ENCODE measurements at places on chromosomes 2 and 18.

DNA sequence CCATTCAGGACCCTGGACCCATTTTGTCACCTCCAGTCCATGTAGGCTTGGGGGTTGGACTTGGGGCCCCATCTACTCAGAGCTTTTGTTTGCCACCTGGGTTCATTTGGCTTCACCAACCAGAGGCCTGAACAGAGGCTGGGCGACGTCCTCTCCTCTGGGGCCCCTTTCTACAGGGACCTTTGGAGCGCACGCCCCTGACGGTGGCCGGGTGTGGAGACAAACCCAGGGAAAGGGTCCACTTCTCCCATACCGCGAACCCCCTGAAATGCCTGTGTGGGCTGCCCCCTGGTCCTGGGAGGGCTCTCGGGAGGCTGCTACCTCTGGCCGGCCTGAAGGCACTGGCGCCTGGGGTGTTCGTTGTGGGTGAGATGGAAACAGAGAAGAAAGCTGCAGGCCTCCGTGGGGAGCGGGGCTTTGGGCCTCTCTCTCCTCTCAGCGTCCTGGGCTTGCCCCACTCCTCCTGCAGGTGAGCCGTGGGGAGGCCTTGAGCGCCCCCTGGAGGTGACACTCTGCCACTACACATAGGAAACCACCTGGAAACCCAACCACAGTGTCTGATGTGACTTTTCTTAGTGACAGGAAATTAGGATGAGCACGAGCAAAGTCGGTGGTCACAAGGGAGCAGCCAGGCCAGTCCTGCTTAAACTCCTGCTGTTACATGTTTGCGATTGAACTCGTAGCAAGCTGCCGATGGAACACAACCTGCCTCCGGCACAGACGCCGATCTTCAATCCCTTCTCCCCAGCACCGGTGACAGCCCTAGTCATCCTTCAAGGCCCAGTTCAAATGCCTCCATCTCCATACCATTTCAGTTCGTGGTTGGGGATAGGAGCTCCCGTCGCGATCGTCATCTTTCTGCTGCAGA lies 12.0 kb upstream of the NTSR2 start:
- peak; percentile 68 for ATAC-seq

DNA sequence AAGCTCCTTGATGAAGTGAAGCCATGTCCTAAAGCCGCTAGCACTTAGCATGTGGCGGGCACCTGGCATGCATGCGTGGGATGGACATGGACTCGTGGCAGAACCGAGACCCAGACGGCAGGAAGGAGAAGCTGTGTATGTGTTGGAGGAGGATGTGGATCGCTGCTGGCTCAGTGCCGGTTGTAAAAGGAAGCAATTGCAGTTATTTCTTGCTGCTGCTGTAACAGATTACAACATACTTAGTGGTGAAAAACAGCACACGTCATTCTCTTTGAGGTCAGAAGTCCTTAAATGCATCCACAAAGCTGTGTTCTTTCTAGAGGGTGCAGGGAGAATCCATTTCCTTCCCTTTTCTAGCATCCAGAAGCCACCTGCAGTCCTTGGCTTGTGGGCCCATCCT lies 74.6 kb downstream of the AGAP1 start:
- no peak for ATAC-seq

- no peak for ATAC-seq
Measured at GRCh38 chr2:39483534-39483933, 46.4 kb upstream of the MAP4K3 start.

DNA sequence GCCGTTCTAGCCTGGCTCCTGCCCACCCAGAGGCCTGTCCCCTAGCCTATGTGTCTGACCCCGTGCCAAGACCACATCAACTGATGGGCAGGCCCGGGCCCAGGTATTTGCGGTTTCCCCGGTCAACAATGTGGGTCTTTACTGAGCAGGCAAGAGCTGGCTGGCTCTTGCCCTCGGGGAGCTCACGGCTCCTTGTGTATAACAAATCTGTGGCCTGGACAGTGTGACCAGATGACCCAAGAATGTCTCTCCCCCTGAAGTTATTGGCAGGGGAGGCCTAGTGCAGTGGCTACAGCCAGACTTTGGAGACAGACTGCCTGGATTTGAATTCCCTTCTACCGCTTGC lies 179.6 kb downstream of the KLHL29 start:
- peak; percentile 25 for ATAC-seq

GRCh38 chr18:37668971-37669747 lies 103.6 kb upstream of the CELF4 start:
- ATAC-seq: no peak

DNA sequence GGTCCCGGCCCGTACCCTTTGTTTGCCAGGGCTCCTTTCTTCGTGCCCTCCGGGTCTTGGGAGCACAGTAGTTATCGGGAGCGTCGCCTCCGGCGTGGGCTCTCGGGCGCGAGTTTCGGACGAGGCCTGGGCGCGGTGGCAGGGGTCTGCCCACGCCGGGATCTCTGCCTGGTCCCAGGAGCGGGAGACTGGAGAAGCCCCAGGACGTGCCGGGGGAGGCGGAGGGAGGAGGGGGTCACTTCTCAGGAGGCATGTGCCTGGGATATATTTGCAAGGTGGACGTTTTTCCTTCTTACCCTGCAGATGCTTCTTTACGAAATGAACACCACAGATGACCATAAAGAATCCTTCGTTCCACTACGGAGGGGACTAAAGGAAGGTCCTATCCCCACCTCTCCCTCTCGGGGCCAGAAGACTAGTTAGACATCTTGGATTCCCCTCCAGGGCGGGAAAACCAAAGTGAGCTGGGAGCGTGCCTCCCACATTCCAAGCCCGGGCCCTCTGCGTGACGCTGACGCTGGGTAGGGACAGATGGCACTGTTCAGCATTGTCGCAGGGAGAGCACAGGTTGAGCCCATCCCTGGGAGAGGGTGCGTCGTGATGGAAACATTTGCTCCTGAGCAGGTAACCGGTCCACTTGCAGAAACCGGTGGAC lies 483 bp upstream of the FHL2 start:
- no peak for ATAC-seq

GRCh38 chr18:35282353-35282752 lies 7.7 kb downstream of the ZSCAN30 start:
- ATAC-seq: peak; percentile 83

GRCh38 chr2:86315084-86315483 lies 22.3 kb downstream of the REEP1 start:
- no peak for ATAC-seq

DNA sequence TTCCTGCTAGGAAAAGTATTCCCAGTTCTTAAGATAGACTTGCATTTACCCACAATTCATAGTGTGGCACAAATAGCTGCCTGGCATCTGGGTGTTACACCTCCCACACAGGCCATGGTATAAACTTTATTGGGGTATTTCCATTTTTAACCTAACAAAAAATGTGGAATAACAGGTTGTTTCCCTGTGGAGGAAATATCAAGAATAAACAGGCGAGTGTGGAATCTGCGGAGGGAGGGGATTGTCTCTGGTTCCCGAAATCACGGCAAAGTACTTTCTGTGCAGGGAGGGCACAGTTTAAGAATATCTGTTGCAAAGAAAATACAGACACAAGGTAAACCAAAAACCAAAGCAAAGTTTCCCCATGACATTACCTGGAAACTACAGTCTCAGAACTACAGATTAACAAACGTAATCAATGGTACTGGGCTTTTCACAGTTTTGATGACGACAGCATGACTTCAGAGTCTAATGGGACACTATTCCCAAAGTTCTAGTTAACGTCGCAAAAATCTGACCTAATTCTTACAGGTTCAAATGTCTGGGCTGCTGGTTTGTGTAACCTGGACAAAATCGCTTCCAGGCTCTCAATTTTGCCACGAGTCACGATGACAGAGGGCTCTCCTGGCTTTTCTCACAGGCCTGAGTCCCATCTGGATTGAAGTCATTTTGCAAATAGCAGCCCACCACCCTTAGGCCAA lies 1.4 kb downstream of the STARD7 start:
- no peak for ATAC-seq

- ATAC-seq: no peak
Measured at GRCh38 chr18:22524783-22525182, 107.1 kb upstream of the CTAGE1 start.

- peak; percentile 34 for ATAC-seq
Measured at GRCh38 chr2:237752761-237753165, 45.8 kb upstream of the RBM44 start.

- ATAC-seq: no peak
Measured at GRCh38 chr2:6181926-6182325, 489.7 kb downstream of the SOX11 start.

DNA sequence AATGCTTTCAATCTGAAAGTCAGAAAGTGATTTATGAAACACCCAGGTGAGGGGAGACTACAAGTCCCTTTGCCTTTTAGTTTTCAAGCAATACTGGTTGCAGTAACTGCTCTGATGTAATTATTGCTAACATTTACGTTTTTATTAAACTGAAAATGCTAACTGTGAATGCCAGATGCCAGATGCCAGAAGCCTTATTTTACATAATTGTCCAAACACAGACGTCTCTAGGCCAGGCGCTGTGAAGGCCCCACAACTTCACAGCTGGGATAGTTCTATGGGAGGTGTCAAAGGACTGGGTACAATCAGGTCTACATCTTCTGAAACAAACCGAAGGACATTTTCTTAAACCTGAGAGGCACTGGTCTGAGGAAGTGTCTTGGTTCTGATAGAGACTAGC lies 27.5 kb upstream of the MSGN1 start:
- no peak for ATAC-seq

GRCh38 chr18:60292186-60292585 lies 80.4 kb downstream of the MC4R start:
- no peak for ATAC-seq

- ATAC-seq: no peak
Measured at GRCh38 chr2:231939022-231939421, 12.8 kb upstream of the NPPC start.

- ATAC-seq: no peak
Measured at GRCh38 chr18:55524353-55525073, 63.5 kb downstream of the TCF4 start.

DNA sequence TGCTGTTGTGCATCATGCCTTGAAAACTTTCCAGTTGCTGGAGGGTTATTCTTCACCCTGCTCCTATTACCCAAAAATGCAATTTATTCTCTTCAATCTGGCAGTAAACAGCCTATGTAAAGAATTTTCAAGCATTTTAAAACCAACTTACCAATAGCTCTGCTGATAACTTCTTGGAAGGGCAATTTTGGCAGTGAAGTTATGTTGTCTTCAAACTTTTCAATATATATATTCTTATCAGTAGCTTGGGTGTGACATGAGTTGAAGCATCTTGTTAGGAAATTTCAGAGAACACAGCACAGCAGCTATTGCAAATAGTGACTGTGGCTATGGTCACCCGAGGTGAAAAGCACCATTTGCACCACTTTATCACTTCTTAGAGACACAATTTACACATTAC lies 395.5 kb downstream of the STK39 start:
- ATAC-seq: no peak

DNA sequence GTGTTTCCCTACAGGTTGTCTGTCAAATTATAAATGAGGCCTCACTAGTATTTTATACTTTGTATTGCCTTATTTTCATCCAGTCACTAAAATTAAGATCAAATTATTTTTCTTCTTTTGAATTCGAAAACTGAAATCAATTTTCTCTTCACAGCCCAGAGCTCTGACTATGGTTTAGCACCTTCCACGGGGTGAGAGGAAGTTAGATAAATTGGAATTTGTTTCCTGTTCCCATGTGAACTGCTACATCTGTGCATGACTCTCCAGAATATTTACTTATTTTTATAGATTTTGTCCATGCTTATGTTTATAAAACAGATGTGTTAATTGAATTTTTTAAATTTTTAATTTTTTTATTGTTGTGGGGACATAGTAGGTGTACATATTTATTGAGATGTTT lies 656.5 kb downstream of the IRS1 start:
- ATAC-seq: no peak

DNA sequence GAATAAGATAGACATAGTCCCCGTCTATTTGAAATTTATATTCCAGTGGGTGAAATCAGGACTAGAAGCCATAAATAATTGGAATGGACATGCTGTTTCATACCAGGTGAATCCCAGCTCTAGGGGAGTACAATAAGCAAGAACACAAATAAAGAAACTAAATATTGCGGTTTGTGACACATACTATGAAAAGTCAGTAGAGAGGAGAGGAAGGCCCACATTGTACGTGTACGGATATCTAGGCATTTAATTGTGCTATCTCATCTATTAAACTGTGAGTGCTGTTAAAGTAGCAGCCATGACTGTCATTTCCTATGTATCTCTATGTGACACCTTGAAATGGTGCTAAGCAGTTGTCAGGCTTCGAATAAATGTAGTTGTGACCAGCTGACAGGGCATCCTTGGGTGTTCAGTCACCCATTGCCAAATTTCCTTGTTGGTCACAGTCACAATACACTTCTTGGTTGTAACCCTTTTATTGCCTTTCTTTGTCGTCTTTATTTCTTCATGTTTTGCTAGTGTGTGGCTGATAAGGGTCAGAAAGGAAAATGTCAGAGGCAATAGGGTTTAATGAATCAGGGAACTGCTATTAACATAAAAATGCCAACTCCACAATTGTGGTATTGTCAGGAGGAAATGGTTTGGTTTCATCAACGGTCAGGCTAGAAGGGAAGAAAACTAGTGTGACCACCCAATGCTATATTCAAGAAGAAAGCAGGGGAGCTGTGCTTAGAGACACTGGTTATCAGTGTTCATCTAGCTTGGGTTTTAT lies 31.5 kb downstream of the CPO start:
- ATAC-seq: no peak

GRCh38 chr2:43082903-43083677 lies 143.3 kb downstream of the ZFP36L2 start:
- no peak for ATAC-seq

DNA sequence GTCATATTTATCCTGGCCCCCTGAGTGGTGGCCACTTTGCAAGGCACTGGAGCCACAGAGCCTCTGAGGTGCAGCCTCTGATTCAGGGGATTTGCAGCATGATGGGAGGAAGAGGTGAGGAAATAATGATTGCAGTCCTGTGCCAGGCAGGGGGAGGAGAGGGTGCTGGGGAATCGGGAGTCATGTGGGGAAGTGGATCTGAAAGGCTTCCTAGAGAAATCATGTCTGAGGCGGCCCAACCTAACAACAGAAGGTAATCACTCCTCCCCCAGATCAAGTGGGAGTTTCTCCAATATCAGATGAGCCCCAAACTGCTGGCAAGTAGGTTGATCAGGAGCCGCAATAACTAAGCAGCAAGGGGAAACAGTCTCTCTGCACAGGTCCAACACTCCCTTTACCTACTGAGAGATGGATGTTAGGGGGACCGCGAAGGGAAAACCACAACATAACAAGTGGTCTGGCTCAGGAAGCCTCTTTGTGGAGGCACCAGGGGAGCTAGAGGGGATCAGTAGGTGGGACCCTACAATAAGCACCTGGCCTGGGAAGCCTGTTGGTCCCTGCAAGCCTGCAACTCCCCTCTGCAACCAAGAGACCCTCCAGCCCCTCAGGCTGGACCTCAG lies 71.8 kb upstream of the NPAS2 start:
- ATAC-seq: no peak

DNA sequence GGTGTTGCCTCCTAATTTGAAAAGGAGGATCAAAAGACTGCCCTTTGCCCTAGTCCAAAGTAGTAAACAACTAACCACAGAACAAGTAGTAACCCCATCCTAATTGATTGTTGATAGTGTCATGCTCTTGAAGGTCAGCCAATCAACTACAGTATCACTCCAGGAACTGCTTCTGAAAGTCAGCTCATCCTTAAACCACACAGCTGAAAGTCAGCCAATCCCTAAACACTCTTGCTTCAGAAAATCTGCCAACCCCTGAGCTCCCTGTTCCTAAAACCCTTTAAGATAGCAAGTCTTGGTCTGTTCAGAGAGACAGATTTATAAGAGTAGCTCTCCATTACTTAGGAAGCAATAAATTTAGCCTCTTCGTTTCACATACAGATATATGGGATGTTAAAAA lies 51.6 kb upstream of the CPO start:
- no peak for ATAC-seq
